ENCODE measurements at places on chromosomes 5 and 9.

- DNase-seq, result no peak
Measured at GRCh38 chr5:68418201-68418600, 202.6 kb downstream of the PIK3R1 start.

GRCh38 chr5:129082225-129083136 is 12.1 kb upstream of the ISOC1 start:
- DNase-seq, result no peak

GRCh38 chr9:129185991-129186390 is 7.9 kb upstream of the IER5L start:
- DNase-seq, result no peak

- DNase-seq, result no peak
Measured at GRCh38 chr9:127923771-127924170, 6.8 kb downstream of the PIP5KL1 start.

- no peak for DNase-seq
Measured at GRCh38 chr9:135251996-135252760, 164.7 kb downstream of the OLFM1 start.

GRCh38 chr5:126233256-126233655 is 190.0 kb upstream of the GRAMD2B start:
- DNase-seq, result no peak

- no peak for DNase-seq
Measured at GRCh38 chr5:36832274-36832673, 44.3 kb upstream of the NIPBL start.

- DNase-seq, result no peak
Measured at GRCh38 chr5:83562071-83562606, 90.6 kb downstream of the VCAN start.

DNA sequence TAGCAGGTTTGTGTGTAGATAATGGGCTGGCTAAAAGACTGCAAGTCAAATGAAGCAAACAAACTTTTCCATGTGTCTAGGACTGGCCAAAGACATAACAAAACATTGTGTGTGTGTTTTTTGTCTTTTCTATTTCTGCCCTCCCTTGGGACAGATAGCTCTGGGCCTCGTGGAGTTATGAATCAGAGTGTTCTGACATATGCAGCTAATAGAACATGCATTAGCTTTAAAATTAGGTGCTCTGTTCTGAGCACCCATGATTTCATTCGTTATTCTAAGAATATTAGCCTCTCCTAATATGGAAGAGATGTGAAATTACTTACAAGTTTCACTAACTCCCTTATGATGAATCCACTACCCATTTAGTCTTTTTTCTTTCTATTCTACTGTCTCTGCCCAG is 367.3 kb upstream of the PAPPA start:
- DNase-seq, result no peak

GRCh38 chr5:115585265-115585664 is 17.0 kb downstream of the TICAM2 start:
- no peak for DNase-seq

- DNase-seq, result no peak
Measured at GRCh38 chr9:127138444-127138843, 16.0 kb upstream of the ANGPTL2 start.

DNA sequence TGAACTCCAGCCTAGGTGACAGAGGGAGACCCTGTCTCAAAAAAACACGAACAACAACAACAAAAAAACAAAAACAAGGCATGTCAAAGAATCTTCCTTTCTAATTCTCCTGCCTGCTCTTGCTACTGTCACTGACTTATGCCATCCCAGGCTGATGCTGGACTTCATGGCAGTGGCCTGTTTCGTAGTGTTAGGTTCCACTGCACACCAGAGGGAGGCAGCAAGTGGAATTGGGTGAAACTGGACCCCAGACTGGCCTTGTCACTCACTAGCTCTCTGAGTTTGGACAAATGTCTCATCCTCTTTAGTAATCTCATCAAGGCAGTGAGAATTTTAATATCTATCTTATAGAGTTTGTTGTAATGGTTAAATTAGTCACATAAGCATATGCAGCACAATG is 12.9 kb downstream of the NIM1K start:
- DNase-seq, result no peak

DNA sequence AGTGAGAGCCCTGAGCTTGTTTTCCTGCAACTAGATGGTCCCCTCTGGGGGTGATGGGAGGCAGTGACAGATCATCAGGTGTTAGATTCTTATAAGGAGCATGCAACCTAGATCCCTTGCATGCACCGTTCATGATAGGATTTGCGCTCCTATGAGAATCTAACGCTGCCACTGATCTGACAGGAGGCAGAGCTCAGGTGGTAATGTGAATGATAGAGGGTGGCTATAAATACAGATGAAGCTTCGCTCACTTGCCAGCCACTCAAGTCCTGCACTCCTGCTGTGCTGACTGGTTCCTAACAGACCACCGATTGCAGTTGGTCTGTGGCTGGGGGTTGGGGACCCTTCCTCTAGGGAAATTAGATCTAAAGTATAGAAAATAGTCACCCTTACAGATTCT is 290.6 kb upstream of the ADCY2 start:
- DNase-seq, result no peak

GRCh38 chr9:61665829-61666228 is 476.0 kb downstream of the SPATA31A7 start:
- DNase-seq, result no peak

GRCh38 chr9:128078504-128079434 is 10.7 kb downstream of the SLC25A25 start:
- no peak for DNase-seq

DNA sequence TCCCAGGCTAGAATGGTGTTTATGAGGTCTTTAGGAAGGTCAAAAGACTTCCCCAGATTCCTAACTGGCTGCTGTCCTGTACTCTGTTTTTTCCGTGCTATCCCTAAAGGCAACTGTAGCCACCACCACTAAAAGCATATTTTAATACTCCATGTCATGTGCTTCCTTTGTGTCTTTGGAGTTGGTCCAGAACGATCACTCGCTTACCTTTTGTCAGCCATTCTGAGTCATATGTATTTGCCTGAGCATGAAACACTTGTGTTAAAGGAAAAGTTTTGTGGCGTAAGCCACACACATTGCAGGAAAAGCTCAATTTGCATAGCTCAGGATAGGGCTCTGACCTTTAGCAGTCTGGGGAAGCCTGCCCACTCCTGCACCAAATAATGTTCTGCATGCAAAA is 299.6 kb downstream of the NTRK2 start:
- DNase-seq, result no peak

DNA sequence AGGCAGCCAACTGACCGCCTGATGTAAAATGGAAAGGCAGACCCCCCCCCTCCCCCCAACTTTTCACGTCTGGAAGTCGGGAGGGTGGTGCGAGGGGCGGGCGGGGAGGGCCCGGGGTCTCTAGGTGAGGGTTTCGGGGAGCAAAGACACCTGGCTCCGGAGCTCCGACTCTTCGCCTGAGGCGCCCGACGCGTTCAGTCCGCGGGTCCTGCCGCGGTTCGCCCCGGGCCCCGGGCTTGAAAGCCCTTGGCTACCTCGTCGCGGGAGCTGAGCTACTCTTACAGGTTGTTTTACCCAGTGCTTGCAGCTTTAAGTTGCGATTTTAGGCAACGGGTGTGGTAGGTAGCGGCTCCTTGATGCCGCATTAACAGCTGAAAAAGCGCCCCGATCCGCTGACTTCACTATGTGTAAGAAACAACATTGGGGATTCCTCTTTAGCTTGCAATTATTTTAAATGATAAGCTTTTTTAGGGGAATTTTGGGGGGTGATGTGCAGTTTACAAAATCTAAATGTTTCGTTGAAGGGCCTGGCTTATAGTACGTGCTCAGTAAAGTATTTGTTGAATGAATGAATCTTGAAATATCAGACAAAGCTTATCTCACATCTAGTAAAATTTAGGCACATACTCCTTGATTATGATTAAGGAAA is 722 bp downstream of the CDC42SE2 start:
- DNase-seq, result no peak

- DNase-seq, result no peak
Measured at GRCh38 chr5:90530736-90531487, 1.5 kb upstream of the LYSMD3 start.

Measured in stimulated activated CD8-positive, alpha-beta memory T cell treated with anti-CD3 and anti-CD28 coated beads, Interleukin-12 subunit alpha, Interleukin-12 subunit beta, amount 100 ng/mL, for 4 hours (primary cell).